ENCODE measurements at places on chromosomes 6 and 20.

DNA sequence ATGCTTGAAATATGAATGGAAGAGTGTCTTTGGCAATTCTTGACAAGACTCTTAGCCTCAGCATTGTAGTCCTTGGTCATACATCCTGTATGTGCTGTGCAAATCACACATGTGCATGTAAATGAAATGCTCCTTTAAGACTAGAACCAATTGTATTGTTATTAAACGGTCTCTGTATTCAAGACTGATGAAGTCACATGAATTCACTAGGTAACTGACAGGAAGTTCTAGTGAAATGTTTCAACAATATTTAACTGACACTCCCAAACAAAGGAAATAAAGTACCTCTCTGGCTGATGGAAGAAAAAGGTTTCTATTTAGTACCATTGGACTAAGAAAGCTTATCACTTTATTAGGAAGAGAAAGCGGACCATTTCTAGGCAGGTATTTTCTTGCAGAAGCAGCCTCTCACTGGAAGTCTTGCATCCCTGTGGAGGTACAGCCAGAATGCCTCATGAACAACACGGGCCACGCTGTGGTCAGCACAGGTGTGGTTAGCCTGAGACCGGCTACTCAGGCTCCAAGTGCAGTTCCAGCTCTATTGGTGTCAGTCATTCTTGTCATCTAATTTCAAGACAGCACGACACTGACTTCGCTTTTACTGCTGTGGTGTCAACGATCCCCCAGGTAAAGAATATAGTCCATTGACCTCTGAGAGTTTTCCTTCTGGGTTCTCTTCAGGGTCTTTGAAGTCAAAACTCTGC is 17.3 kb downstream of the PPP1R3G start:
- DNase-seq, result no peak

DNA sequence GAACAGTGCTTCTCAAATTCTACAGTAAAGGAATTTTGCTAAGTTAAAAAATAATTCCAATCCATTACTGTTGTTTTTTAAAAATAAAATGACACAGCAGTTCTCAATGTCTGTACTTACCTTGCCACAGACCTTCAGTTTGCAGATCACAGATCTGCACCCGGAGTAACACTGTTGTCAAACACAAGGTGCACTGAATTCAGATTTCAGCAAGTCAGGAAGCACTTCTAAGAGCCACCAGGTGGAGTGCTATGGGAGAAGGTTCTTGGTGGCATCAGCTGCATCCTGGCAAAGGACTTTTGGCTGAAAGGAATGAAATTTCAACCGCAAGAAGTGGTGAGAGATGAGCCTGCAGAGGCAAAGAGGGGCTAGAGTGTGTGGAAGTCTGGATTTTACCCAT is 17.4 kb downstream of the RSPH4A start:
- no peak for DNase-seq

DNA sequence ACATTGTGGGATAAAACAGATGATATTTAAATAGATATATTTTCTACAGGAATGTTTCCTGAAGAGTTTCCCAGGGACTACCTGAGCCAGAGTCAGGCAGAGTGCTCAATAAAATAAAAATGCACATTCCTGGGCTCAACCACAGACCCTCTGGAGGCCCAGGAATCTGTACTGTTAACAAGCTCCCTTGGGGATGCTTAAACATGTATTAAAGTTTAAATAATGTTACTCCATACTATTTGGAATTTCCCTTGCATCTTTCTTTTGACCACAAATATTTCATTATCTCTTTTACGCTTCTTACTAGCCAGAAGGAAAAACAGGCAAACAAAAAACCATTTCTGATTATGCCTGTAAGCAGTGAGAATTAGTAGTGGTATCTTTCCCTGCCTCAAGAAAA is 42.3 kb downstream of the GPR63 start:
- peak; percentile 45 for DNase-seq

DNA sequence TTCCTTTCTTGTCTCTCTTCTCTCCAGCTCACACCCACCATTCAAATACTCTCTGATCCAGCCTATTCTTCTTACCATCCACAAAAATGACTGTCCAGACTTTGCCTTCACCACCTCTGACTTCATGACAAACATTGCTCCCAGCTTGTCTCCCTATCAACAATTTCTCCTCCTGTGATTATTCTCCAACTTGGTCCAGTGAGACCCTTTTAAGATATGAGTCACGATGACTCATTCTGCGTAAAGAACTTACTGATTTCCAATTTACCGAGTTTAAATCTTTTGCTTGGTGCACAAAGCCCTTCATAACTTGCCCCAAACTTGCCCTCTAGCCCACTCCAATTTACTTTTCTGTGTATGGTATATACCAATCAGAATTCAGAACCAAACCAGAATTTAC is 833.2 kb downstream of the MAFB start:
- no peak for DNase-seq
